CD4-positive, CD25-positive, alpha-beta regulatory T cell (primary cell): ENCODE measurements at places on chromosomes 16 and 17. TPM values are rescaled to one million over a fixed set of nuclear protein-coding genes. Genes with fewer than 3 reads are reported as not detected.

- no peak overlapping the region for H3K4me3 ChIP-seq
- H3K4me1 ChIP-seq = no peaks in the 10 kb centered on the region
- no peaks in the 10 kb centered on the region for H3K27me3 ChIP-seq
Observed at GRCh38 chr17:46730026-46730425, 88.5 kb downstream of the WNT3 start.

- no peak overlapping the region for H3K27ac ChIP-seq
- no peaks in the 10 kb centered on the region for H3K4me1 ChIP-seq
- H3K27me3 ChIP-seq = no peaks in the 10 kb centered on the region
Observed at GRCh38 chr17:76810956-76811355, 57.2 kb upstream of the MGAT5B start.

GRCh38 chr17:29885031-29885640 lies 44.9 kb downstream of the SSH2 start:
- no peak overlapping the region for H3K4me3 ChIP-seq
- H3K36me3 ChIP-seq = no peaks in the 10 kb centered on the region

- no peak for DNase-seq
- H3K4me3 ChIP-seq = no peak overlapping the region
- H3K4me1 ChIP-seq = no peaks in the 10 kb centered on the region
- H3K27ac ChIP-seq = no peak overlapping the region
- H3K27me3 ChIP-seq = no peaks in the 10 kb centered on the region
Observed at GRCh38 chr17:47604598-47604927, 45.2 kb upstream of the KPNB1 start.

DNA sequence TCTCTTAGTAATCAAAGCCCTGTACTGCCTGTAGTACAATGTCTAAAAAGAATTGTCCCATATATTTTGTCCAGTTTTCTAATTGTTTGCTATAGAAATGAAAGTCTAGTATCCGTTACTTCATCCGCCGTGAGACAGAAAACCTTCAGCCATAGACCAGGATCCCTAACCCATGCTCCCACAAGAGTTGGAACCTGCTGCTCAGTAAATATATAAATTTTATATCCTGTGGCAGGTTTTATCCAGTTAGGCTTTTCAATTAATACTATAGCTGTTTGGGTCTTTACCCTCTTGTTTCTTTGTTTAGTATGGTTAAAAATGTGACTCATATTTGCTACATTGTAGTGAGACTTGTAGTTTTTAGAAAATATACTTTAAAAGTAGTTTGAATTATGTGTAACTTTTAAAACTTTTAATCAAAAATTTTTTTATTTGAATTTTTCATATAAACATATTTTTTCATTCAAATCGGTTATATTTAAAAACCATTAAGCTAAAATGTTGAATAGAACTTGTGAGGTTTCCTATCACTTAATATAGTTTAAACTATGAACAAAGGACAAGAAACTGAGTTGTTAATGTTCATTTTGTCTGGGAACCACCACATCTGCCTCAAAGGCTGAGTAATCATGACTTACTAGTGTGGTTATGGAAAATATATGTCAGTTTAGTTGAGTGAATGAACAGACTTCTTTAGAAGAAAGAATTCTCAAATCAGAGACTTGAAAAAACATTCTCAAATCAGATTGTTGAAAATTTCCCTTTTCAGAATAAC lies 54.8 kb downstream of the VMP1 start:
- peak overlapping the region; percentile 71 for H3K4me3 ChIP-seq
- H3K4me1 ChIP-seq = peaks cover 33% of the 10 kb centered on the region

DNA sequence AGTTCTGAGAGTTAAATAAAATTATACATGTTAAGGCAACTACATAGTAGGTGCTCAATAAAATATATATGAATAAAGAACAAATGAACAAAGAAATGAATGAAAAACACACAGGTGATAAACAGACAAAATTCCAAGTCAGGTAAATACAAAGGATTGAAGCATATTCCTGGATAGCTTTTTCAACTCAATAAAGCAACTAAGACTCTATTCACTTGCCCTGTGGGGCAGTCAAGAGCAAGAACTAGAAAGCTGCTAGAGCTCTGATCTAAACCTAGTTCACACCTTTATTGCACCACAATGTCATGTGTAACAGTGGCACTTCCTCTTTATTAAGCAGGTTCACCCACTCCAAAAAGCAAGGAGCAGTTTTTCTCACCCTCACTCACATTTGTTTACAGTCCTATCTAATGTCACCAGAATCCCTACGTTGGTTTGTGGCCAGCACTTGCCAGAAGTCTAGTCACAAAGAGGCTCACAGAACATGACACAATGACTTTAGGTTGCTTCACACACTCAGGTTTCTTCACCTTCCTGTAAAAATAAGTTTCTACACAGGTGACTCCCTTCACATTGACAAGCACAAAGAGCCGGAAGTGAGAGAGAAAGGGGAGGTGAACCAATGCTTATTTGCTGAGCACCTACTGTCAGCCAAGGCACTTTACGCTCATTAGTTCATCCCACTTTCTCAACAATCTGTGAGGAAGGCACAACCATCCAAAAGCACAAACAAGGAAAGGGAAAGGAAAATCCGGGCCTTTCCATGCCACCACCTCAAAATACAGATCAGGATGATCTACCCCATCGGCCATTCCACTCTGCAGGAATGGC lies 70.8 kb downstream of the XPO6 start:
- peak; percentile 90 for DNase-seq
- H3K4me3 ChIP-seq = peak overlapping the region; percentile 87
- H3K27ac ChIP-seq = peak overlapping the region; percentile 87
- H3K4me1 ChIP-seq = peaks cover 99% of the 10 kb centered on the region
- H3K27me3 ChIP-seq = no peaks in the 10 kb centered on the region
- H3K36me3 ChIP-seq = peaks cover 28% of the 10 kb centered on the region

KRT36 gene
- total RNA-seq = not detected

- H3K27me3 ChIP-seq = no peaks in the 10 kb centered on the region
- H3K4me1 ChIP-seq = no peaks in the 10 kb centered on the region
- H3K4me3 ChIP-seq = no peak overlapping the region
- no peaks in the 10 kb centered on the region for H3K36me3 ChIP-seq
Observed at GRCh38 chr17:15914400-15915170, 30.3 kb upstream of the ADORA2B start.

SOCS1 gene
- total RNA-seq = 91.5 TPM

DNA sequence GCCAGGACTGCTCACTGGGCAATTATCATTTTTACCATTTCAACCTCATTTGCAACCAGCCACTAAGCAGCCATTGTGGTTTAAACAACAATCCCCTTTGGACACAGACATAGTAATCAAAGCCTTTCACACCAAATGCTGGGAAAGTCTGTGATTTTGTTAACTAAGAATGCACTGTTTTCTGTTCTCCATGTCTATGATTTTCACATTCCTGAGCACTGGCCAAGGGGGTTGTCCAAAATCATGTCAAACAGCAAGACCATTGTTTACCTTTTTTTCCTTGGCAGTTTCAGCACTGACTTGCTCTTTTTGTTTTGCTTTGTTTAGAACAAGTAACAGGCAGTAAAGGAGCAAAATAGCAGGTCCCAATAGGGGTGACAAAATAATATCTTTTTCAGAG lies 106.3 kb upstream of the SIAH1 start:
- no peak for DNase-seq
- H3K36me3 ChIP-seq = no peaks in the 10 kb centered on the region
- H3K27ac ChIP-seq = no peak overlapping the region
- no peak overlapping the region for H3K4me3 ChIP-seq
- H3K4me1 ChIP-seq = no peaks in the 10 kb centered on the region

KRTAP1-5 gene
- total RNA-seq = not detected

DNA sequence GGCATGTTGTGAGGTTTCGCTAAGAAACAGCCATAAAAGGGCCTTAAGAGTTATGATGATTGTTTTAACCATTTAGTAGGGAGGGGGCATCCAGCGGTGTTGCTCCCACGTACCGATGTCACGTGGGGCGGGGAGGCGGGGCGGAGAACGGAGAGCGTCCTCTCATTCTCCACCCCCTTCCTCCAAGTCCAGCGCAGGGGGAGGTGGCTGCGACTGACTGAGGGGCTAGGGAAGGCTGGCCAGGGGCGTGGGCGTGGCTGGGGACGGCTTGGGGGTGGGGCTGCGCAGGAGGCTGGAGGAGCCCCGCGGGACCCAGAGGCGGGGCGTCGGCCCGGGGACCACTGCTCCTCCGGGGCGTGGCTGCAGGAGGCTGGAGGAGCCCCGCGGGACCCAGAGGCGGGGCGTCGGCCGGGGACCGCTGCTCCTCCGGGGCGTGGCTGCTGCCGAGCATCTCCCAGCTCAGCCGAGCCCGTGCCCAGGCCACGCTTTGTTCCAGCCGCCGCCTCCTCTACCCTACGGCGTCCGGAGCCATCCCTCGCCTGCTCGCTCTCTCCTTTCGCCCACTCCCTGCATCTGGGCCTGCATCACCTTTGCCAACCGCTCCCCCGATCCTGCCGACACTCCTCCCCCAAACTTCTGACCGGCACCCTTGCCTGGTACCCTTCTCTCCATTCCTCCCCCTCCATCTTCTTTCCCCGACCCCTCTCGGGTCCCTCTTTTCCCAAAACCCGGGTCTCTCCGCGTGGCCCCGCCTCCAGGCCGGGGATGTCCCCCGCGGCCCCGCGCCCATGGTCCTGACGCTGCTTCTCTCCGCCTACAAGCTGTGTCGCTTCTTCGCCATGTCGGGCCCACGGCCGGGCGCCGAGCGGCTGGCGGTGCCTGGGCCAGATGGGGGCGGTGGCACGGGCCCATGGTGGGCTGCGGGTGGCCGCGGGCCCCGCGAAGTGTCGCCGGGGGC lies at the start of gene SARM1:
Gene SARM1, plus strand, starts transcription at position 450 of the 958 bp plus-strand sequence. Its CDS starts 339 bp downstream, at position 789.
- peak within 1 kb of the TSS; percentile 67 for H3K4me3 ChIP-seq
- H3K36me3 ChIP-seq = no peaks in the 10 kb centered on the region
- peak within 1 kb of the TSS; percentile 90 for H3K27ac ChIP-seq
- peak; percentile 72 for DNase-seq
